GM10248 (cell line): ENCODE measurements at places on chromosomes 2 and 18.

DNA sequence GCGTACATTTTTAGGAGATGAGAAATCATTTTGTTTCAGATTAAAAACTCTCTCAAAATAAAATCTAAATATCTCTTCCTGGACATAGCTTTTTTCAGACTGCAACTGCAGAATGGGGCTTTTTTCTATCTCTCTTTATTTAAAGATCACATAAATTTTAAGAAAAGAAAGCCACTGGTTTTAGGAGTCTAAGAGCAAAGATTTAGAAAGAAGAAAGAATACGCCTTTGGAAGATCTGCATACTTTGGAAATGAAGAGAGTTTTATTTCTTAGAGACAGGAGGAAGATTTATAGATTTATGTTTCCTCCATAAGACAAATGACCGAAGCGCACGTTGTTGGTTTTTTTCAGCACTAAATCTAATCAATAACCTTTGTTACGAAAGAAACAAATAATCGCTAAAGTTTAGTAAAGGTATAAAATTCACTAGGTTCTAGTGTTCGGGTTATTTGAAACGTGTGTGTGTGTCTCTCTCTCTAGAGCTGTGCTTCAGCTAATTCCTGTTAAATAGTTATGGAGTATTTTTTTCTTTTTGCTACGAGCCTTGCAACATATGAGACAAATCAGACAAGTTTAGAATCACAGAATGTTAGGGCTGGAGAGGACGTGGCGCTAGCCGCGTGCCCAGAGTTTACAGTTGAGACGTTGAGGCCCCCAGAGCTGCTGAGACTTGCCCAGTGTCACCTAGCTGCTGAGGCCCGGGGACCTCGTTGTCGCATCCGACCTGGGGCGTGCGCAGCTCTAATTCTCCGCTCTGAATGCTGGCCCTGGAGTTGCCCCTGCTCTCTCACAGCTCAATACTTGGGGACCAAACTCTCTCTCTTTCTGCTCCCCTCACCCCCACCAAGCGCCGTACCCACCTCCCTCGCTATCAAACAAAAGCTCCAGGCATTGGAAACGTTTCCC, 69.9 kb downstream of the CTAGE1 start:
- DNase-seq: no peak

DNA sequence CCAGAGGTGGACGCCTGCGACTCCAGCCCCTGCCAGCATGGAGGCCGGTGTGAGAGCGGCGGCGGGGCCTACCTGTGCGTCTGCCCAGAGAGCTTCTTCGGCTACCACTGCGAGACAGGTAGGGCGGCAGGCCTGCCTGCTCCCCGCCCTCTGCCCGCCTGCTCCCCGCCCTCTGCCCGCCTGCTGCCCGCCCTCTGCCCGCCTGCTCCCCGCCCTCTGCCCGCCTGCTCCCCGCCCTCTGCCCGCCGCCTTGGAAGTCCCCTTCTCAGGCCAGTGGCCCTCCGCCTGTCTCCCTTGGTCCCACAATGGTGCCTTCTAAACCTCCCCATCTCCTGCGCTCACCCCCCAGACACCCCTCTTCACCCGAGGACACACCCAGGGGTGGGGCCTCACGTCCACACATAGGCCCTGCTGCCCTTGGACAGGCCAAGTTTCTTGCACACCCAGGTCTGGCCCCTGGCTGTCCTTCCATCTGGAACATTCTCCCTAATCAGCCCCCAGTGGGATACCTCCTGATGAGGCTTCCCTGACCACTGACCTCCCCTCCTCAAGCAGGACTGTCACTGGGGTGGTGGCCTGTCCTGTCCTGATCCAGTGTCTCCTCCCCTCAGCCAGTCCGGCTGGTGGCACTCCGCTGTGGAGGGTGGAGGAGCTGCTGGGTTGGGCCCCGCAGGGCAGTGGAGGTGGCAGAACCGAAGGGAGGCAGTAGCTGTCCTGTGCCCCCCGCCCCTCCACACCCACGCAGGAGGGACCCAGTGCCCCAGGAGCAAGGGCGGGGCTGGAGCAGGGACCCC, 37.9 kb downstream of the MTERF4 start:
- DNase-seq: no peak

DNA sequence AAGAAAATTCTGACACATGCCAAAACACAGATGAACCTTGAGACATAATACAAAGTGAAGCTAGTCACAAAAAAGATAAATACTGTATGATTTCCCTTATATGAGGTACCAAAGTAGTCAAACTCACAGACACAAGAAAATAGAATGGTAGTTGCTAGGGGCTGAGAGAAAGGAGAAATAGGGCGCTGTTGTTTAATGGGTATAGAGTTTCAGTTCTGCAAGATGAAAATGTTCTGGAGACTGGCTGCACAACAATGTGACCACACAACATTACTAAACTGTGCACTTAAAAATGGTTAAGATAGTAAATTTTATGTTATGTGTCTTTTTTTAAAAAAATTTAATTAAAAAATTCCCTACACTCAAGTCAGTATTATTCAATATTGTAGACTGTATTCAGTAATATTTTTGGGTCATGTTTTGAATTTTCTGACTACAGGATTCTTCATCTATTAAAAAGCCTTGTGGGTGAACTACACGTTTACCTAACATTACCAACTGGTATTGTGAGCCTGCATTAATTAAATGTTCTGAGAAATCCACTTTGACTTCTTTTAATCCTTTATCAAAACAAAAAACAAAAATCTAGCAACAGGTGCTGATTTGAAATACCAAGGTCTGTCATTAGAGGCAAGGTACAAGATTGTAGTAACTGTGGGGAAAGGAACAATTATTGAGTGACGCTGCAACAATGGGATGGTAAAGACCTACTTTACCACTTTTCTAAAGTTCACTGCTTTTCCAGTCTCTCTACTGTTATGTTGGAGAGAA, 140.8 kb upstream of the ZFP36L2 start:
- DNase-seq: no peak

- no peak for DNase-seq
These were observed 23.2 kb downstream of the LAMA3 start for GRCh38 chr18:23712445-23712844.

DNA sequence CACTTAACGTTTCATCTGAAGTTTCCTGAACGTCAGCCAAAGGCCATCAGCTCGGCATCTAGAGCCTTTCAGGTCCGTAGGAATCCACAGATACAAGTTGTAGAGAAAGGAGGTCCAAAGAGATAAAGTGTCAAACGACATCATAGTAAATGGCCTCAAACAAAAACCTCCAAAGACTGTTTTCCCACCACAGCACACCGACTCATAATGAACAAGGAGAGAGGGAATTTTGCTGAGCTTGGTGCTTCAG, 150.3 kb downstream of the PXDN start:
- DNase-seq: no peak

GRCh38 chr18:75360215-75360614, 67.3 kb downstream of the SMIM21 start:
- DNase-seq: no peak

- DNase-seq: no peak
These were observed 121.1 kb downstream of the HDAC4 start for GRCh38 chr2:239279508-239280295.

DNA sequence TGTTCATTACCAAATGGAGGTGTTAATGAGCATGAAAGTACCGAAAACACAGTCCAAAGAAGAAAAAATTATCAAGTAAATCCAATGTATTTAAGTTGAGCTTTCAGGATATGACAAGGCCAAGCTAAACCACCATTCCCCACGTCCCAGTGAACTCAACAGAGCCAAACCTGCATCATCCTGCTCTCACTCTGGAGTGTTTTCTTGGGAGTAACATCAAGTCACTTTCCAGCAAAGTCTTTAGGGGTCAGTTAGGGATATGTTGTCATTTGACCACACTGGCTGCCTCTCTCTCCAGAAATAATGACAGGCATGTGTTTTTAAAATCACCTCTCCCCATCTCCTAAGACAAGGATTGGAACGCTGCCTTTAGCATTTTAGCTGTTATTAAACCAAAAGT, 140.5 kb downstream of the SRBD1 start:
- DNase-seq: no peak
